ENCODE measurements at places on chromosomes 2 and 18.

DNA sequence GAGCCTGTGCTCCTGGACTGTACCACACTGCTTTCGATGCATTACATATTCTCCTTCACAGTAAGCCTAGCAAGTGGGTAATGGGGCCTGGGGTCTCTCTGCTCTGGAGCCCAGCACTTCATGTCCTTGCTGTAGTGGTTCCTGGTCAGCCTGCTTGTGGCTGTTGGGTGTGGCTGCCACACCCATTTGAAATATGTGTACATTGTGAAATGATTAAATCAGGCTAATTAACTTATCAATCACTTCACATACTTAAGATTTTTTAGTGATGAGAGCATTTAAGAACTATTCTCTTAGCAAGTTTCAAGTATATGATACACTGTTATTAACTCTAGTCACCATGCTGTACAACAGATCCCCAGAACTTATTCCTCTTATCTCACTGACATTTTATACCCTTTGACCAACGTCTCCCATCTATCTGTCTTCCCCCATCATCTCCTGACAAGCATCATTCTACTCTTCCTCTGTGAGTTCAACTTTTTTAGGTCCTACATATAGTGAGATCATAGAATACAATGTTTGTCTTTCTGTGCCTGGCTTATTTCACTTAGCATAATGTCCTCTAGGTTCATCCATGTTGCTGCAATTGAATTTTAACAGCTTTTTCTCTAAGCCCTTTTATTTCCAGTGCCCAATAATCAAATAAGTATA is 92.1 kb downstream of the LYPD6 start:
- DNase-seq, result peak; percentile 56

GRCh38 chr2:183123959-183124221 is 353 bp upstream of the NUP35 start:
- no peak for DNase-seq

GRCh38 chr2:45343251-45344017 is 267.6 kb downstream of the SRBD1 start:
- no peak for DNase-seq

GRCh38 chr2:229519655-229520430 is 194.5 kb downstream of the DNER start:
- DNase-seq, result no peak

DNA sequence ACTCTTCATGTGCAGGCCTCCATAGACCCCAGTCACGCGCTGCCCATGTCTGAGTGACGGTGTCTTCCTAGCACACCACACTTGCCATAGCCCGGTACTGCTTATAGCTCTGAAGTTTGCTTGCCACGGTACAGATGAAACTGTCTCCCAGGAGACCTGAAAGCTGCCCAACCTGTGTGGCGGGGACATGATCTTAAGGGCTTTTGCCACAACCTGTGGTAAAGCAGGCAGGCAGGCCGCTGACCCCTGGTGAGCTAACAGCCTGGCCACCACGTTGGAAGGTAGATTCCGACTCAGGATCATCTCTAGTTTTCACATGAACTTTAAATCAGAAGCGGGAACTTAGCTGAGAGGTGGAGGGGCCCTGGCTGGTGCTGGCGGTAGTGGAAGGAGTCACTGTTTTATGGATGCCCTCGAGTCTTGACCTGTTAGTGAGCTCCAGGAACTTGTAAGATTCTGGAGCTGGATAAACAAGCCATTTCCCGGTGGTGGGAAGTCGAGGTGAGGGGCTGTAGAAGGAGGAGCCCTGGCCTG is 153.3 kb downstream of the ZNF236 start:
- no peak for DNase-seq

DNA sequence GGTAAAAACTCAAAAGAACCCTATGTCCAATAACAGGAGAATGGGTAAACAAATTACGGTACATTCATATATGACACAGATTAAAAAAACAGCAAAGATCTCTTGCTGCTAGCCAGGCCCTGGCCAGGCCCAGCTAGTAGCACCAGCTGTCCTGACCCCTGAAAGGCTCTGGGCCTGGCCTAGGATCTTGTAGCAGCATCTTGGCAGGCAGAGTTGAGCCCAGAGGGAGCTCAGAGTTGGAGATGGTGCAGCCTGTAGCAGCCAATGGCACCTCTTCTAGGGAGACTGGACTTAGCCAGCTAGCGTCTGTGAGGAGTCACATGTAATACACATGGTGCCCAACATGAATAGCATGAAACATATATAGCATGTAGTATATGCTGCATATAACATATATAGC is 69.1 kb downstream of the HS6ST1 start:
- DNase-seq, result no peak

- DNase-seq, result peak; percentile 18
Observed at GRCh38 chr2:84882775-84883550, 2.1 kb upstream of the TRABD2A start.

- DNase-seq, result no peak
Observed at GRCh38 chr18:36501100-36501499, 203.6 kb downstream of the FHOD3 start.

GRCh38 chr2:238173692-238174091 is 14.9 kb downstream of the ERFE start:
- no peak for DNase-seq

DNA sequence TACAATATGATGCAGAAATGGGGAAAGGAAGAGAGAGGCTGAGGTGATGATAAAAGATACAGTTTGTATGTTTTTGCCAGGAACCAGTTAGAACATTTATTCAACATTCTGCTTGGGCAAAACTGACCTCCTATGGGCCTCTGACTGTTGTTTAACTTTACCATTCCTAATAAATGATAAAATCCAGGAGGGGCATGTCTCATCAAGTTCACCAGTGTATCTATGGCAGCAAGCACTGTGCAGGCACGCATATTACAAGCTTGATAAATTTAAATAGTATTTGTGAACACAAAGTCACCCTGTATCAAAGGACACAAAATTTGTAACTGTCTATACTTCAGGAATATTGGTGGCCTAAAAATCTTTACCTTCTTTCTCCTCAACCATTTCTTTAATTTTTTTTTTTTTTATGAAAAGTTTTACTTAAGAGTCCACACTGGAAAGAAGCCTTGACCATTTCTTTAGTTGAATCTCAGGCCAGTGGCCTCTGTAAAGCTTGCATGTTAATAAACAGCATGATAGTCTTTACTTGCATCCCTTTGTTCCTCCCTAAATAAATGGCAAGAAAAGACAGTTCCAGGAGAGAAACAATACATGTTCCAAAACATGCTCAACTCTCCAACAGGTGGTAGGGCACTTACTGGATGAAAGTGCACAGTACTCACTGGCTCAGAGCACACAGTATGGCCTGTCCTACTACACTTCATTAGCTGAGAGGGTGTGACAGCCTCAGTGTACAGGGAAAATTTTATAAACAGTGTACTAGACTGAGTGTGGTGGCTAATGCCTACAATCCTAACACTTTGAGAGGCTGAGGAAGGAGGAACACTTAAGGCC is 52.3 kb downstream of the SOS1 start:
- no peak for DNase-seq

GRCh38 chr2:195700480-195700879 is 43.5 kb downstream of the SLC39A10 start:
- no peak for DNase-seq

GRCh38 chr2:65057054-65057375 is 799 bp downstream of the CEP68 start:
- no peak for DNase-seq

- peak; percentile 57 for DNase-seq
Observed at GRCh38 chr2:152335016-152335725, at the start of gene FMNL2. FMNL2 (plus strand) TSS chr2:152335174.

DNA sequence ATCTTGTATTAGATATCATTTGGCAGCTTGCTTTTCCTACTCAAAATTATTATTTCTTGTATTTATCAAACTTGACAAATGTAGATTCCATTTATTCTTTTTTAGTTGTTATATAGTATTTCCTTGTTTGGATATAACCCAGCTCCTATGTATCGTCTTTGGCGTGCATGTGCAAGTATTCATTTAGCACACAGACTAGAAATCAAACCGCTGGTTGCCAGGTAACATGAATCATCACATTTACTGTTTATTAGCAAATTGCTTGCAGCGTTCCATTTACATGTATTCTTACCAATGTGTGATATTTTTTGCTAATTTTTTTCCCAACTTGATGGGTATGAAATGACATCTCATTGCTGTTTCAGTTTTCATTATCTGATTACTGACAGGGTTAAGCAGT is 2089.7 kb upstream of the CELF4 start:
- no peak for DNase-seq

DNA sequence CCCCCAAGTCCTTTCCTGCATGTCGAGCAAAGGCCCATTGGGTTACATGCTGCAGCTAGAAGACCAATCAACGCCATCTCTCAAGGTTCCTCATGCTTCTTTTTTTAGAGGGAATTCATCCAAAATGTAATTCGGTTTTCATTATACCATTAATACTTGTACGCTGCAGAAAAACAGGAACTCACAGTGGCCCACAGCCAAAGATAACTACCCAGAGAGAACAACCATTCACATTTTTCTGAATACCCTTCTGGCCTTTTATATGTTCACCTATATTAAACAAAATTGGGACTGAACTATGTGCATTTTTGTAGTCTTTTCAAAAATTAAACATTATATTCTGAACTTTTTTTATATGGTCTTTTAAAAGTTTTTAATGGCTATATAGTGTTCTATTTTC is 25.8 kb downstream of the FARP2 start:
- no peak for DNase-seq

- no peak for DNase-seq
Observed at GRCh38 chr18:40066368-40066767, 1888.7 kb upstream of the PIK3C3 start.

DNA sequence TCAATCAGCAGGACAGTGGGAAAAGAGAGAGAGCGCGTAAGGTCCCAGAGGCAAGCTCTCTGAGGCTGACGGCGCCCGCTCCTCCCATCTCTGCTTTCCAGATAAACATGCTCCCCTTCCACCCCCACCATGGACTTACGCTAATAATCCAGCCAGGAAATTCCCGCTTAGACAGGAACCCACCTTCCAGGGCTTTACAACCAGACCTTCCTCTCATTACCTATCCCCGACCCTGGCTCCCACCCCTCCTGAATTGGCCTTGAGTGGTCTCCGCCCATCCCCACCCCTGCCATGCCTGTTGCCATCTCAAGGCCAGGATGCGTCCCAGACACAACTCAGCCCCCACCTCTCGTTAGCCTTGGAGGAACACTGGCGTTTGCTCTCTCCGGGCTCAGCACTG is 131.1 kb downstream of the SMAD2 start:
- DNase-seq, result no peak

- no peak for DNase-seq
Observed at GRCh38 chr2:106534471-106534870, 47.3 kb downstream of the CD8B2 start.

- no peak for DNase-seq
Observed at GRCh38 chr18:28422577-28422976, 245.6 kb upstream of the CDH2 start.

- DNase-seq, result no peak
Observed at GRCh38 chr18:24869285-24869684, 408.8 kb downstream of the HRH4 start.

DNA sequence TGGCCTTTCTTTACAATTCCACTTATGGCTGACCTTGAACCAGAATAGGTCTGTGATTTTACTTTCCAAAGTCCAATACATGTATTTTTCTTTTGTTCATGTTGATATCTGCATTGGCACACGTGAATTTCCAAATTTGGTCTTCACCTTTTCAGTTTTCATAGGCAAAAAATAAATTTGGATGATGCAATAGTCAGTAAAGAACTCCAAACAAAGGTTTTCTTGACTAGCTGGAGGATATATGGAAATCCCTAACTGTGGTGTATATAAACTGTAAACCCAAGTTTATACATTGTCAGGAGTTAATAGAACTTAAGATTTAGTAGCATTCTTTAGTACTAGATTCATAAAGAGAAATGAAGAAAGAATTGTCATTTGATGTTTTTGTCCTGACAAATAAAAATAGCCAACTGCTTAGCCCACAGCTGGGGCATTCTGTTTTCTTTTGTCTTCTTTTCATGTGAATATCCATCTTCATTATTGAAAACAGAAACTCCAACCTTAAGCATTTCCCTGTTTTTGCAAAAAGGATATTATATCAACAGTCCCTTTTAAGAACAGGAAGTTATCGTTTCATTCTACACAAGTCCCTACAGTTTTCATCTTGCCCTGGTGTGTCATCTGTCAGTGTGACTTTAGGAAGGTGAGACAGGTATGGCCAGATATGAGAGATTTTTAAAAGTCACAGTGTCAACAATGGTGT is 132.9 kb downstream of the BCL2 start:
- no peak for DNase-seq

- DNase-seq, result no peak
Observed at GRCh38 chr2:16475586-16475985, 190.0 kb downstream of the CYRIA start.

- no peak for DNase-seq
Observed at GRCh38 chr18:50806208-50806616, 13.6 kb downstream of the MRO start.

- DNase-seq, result peak; percentile 32
Observed at GRCh38 chr2:39851651-39852110, 72.6 kb upstream of the THUMPD2 start.

GRCh38 chr2:195642679-195643068 is 14.4 kb upstream of the SLC39A10 start:
- DNase-seq, result no peak

DNA sequence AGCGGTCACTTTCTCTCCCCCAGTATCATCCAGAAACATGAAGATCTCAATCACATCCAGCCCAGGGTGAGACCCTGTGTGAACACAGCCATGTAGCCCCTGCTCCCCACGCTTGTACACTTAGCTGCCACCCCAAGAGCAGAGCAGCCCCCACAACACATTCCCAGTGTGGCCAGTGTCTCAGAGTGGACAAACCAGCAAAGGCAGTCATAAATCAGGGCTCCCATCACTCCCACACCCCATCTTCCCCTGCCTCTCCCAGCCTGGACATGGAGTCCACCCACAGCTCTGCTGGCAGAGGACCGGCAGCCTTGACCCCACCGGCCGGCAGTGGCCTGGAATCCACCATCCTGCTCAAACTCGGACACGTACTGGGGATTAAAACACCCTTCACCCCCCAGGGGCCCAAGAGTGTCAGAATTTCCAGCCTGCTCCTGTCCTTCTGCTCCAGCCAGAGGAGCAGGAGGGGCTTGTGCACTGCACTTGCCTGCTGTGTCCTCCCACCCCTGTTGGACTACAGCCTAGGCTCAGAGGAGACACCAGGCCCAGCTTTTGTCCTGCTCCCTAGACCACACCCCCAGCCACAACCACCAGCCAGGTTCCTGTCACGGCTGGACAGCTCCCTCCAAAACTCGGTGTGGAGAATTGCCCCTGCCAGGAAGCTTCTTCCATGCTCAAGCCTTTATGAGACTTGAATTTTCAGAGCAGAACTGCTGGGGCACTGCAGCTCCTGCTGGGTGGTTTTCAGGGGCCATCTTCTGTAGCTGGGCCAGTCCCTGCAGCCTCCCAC is 206.1 kb downstream of the SMAD2 start:
- no peak for DNase-seq

Data from HFFc6 (cell line).